ENCODE measurements at places on chromosomes 1 and 21. TPM values are rescaled to one million over a fixed set of nuclear protein-coding genes. Genes with fewer than 3 reads are reported as not detected.

GRCh38 chr1:42955311-42956063, 3.2 kb downstream of the SLC2A1 start:
- no peak for DNase-seq

GRCh38 chr1:208120431-208120790, 123.8 kb downstream of the PLXNA2 start:
- DNase-seq: no peak

- peak; percentile 65 for DNase-seq
These were observed 37.9 kb upstream of the RHOU start for GRCh38 chr1:228697207-228698016.

Gene FBXO2
- total RNA-seq: 49.3 TPM

- no peak for DNase-seq
These were observed 11.9 kb downstream of the ACTRT2 start for GRCh38 chr1:3033040-3033789.

GRCh38 chr1:184113251-184113650, 61.7 kb downstream of the TSEN15 start:
- no peak for DNase-seq

DNA sequence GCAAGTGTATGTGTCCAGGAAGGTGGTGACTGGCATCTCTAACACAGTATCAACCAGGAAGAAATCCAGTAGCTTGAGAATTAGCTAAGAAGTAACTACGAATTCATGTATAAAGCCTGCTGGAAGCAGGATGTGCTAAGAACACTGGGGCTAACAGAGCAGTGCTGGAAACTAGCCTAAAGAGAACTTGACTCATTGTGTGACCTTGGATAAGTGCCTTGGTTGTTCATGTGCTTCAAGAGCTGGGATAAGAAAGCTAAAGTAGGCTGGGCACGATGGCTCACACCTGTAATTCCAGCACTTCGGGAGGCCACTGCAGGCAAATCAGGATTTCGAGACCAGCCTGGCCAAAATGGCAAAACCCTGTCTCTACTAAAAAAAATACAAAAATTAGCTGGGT, 186.9 kb downstream of the RRAGC start:
- no peak for DNase-seq

- DNase-seq: no peak
These were observed 24.5 kb upstream of the CCN1 start for GRCh38 chr1:85555867-85556573.

GRCh38 chr1:101833312-101833711, 163.4 kb downstream of the OLFM3 start:
- no peak for DNase-seq

Gene OR2T35
- not detected for total RNA-seq

Gene LCE1E
- total RNA-seq: not detected

DNA sequence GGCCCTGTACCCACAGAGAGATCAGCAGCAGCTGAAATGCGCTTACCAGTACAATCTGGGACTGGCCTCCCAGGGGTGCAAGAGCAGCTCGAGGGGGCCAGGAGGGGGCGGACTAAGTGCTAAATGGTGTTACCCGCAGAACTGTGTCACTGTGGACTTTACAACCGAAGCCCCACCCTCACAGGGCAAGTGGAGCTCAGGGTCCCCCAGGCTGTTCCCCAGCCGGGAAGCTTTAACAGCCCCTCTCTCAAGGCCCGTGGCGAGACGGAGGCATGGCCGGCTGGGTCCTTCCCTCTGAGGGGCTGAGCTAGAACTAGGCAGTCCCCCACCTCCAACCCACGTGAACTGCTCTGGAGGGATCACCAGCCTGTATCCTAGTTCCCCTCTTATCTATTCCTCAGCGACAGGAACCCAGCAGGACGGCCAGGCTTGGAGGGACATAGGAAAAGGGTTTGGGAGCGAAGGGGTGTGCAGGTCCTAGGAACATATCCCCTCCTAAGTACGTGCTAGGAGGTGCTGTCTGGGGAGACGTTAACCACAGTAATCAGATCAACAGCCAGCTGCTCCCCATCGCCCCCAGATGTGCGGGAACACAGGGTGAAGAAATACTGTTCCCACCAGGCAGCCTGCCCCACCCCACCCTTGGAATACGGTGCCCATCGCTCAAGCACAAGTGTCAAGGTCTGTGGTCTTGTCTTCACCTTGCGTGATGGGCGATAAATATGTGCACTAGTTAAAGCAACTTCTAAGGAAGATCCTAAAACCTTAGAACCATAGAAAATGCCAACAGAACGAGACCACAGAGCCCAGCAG, 24.4 kb downstream of the ZBTB17 start:
- no peak for DNase-seq

- DNase-seq: no peak
These were observed 132.2 kb downstream of the CLIC6 start for GRCh38 chr21:34800797-34801518.

GRCh38 chr1:219247441-219247840, 73.8 kb downstream of the LYPLAL1 start:
- no peak for DNase-seq

DNA sequence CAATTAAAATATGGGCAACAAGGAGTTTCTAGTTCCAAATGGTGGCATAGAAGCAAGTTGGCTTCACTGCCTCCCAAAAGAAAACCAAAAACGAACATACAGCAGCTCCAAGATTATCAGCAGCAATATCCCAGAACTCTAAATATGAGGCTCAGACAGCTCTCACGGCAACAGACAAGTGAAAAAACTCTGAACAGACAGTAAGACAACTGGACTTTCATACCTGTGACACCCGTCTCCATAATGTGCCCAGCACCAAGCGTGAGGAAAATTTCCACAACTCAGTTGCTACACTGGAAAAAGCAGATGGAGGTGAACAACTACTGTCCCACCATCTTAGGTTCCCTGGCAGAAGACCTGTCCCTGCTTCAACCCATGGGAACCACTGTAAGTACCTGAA, 39.9 kb downstream of the HSF2BP start:
- DNase-seq: no peak

Gene FASLG
- total RNA-seq: not detected

Gene CRNN
- not detected for total RNA-seq

Gene COPA
- total RNA-seq: 170 TPM

Gene ITGB2
- 242 TPM for total RNA-seq

DNA sequence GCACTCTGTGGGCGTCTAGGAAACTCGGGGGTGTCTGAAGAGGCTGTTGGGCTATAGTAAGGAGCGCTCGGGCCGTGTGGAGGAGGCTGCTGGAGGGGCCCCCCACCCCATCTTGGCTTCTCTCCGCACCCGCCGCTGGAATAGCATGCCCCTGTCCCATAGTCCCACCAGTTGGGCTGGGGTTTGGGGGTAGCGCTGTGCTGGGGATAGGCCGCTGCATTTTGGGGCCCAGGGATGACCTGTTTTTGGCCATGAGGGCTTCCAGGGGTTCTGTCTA, 511 bp downstream of the EFNA3 start:
- no peak for DNase-seq

GRCh38 chr1:84781946-84782771, 91.9 kb upstream of the SSX2IP start:
- DNase-seq: no peak

Gene SLC2A5
- 2.7 TPM for total RNA-seq

GRCh38 chr21:42112857-42113256, 41.7 kb downstream of the UMODL1 start:
- DNase-seq: no peak

Gene EPS8L3
- total RNA-seq: 3.6 TPM

DNA sequence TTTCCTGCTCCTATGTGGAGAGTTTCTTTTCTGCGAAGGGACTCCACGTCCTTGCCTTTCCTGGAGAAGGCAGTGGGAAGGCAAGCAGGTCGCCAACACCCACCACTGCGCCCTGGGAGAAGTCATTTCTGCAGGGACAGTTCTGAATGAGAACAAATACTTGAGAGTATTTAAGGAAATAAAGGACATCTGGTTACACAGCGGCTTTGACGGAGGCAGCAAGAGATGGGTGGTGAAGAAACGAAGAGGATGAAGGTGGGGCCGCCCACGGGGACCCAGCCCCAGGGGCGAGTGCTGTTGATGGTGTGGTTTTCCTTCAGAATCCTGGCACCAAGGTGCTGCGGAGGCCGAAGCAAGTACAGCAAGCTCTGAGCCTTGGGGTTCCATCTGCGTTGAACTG, 75.5 kb downstream of the PSMG1 start:
- DNase-seq: no peak

Gene SLAMF8
- total RNA-seq: 2.3 TPM

GRCh38 chr1:229557913-229558414, 543 bp downstream of the ABCB10 start:
- no peak for DNase-seq

DNA sequence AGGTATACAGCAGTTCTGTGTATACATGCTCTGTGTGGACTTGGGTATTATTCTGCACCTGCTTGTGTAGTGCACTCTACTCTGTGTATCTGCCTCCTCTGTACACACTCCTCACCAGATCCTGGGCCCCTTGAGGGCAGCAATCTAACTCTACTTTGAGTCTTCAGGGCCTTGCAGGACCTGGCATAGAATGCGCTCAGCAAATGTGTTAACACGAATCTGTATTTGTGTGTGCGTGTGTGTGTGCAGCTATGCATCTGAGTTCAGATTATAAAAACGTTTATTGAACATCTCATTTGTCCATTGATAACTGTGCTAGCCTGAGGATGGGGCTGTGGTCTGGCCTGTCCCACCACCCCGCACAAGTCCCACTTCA, 3.9 kb upstream of the MEF2D start:
- no peak for DNase-seq
